ENCODE measurements at places on chromosomes 11 and 22.

DNA sequence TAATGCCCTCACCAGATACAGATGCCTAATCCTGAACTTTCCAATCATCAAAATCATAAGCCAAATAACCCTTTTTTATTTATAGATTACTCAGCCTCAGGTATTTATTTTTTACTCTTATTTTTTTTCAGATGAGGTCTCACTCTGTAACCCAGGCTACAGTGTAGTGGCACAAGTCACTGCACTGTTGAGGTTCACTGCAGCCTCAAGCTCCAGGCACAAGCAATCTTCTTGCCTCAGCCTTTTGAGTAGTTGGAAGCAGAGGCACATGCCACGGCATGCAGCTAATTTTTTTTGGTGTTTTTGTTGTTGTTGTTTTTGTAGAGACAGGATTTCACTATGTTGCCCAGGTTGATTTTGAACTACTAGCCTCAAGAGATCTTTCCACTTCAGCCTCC lies 49.5 kb downstream of the TTC28 start:
- no peak for DNase-seq

- DNase-seq, result no peak
These were observed 1.6 kb downstream of the CADM1 start for GRCh38 chr11:115502636-115503082.

GRCh38 chr11:101466352-101466751 lies 117.5 kb downstream of the TRPC6 start:
- no peak for DNase-seq

GRCh38 chr11:35160246-35160824 lies 21.4 kb downstream of the CD44 start:
- peak; percentile 44 for DNase-seq

- DNase-seq, result no peak
These were observed 1.9 kb downstream of the PKP3 start for GRCh38 chr11:395866-396265.

DNA sequence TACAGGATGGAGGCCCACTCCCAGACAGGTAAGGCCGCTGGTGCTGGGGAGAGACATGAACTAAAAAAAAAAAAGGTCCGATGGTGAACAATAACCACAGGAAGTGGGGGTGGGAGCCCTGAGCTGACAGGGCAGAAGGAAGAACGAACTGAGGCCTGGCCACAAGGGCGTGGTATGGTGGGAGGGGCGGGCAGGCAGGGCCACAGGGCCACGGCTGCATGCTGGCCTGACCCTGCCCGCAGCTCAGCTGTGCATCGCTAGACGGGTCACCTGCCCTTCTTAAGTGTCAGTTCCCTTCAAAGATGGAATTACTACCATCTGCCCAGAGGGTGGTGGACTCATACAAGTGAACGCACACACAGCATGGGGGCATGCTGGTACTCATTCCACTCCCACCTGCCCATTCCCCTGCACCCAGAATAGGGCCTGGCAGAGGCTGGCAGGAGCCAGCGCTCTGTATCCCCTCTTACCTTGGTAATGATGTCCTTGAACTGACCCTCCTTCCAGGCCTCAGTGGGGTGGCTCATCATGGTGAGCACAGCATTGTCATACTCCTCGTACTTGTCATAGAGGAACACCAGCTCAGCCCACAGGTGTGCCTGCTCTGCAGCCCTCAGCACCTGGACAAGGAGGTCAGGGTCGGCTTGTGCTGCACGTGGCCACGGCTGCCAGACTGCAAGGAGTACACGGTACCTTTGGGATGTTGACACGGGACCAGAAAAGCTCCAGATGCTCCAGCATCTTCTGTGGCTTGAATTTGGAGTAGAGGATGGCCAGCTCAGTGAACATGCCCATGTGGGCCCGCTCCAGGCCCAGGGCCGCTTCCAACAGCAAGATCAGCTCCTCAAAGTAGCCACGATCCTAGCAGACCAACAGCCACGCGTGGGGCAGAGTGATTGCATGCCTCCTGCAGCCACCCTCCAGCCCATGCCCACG lies 17.5 kb upstream of the SLC25A1 start:
- no peak for DNase-seq

GRCh38 chr11:1936072-1936780 lies 10.9 kb upstream of the MRPL23 start:
- DNase-seq, result no peak

DNA sequence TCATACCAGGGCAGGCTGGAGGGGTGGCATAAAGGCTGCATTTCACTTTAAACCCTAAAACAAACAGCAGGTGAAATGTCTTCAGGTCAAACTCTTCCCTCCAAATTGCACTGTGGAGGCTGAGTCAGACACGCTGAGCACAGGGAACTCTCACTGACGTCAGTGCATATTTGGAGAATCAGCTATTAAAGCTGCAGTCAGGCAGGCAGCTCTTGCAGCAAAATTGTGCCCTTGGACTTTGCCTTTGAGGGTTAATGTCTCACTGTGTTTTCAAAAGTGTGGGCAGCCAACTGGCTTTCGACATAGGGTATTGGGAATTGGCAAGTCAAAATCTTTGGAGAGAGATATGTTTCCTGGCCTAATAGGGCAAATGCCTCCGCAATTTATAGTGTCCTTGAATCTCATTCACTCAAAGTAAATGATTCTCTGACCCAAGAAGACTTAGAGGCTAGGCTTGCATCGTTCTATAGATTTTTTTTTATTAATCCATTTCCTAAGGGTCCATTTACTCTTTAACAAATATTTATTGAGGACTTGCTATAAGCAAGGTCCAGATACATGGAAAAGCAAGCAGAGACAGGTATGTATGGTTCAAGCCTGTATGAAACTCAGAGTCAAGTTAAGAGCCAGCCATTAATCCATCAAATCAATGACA lies 27.7 kb upstream of the SMCO4 start:
- DNase-seq, result no peak

- peak; percentile 48 for DNase-seq
These were observed 639 bp downstream of the CRY2 start for GRCh38 chr11:45847911-45848316.
